Left kidney (tissue), 8 donors: ENCODE measurements at places on chromosomes 12 and 14.

GRCh38 chr14:103031956-103032355 is 25.4 kb downstream of the CDC42BPB start:
- no peak for DNase-seq

GRCh38 chr12:33432992-33433391 is 6.6 kb downstream of the SYT10 start:
- DNase-seq = no peak

GRCh38 chr14:95273001-95273978 is 46.4 kb downstream of the CLMN start:
- DNase-seq = no peak

- DNase-seq = no peak
These were observed 23.5 kb downstream of the RPS6KA5 start for GRCh38 chr14:91036741-91037469.

GRCh38 chr14:39628087-39628486 is 195.9 kb upstream of the FBXO33 start:
- no peak for DNase-seq

DNA sequence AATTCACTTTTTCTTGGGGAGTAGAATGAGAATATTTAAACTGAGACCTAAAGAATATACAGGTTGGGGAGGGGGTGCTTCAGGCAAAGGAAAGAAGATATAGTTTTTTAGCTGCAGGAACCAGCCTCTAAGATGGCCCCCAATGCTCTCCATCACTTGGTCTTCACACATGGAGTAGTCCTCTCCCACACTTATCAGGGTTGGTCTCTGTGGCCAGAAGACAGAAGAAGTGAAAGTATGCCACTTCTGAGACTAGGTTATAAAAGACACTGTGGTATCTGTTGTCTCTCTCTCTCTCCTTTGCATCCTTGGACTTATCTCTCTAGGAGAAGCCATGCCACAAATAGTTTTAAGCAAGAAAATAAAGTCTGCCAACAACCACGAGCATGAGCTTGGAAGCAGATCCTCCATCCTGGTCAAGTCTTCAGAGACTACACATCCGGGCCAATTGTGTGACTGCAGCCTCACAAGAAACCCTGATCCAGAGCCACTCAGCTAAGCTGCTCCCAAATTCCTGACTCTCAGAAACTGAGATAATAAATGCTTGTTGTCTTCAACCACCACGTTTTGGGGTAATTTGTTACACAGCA is 18.0 kb downstream of the PUS7L start:
- no peak for DNase-seq

DNA sequence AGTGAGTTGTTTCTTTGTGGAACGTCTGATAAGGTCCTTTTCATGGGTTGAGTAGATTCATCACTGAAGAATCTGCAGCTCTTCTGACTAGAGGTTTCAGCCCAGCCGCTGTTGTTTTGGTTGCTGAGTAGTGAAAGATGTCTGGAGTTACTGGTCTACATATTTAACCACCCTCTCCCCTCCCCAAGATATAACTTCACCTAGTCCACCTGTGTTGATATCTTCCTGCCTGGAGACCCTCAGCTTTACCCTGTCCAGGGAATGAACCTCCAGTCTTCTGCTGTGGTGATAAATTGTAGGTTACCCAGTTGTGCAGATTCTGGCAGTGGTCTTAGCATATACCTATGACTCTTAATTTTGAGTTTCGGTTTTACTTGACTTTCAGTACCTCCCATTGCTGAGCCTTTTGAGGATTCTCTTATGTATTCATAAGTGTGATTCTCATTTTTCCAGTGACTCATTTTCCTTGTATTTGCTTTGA is 62.9 kb downstream of the CCDC91 start:
- no peak for DNase-seq

DNA sequence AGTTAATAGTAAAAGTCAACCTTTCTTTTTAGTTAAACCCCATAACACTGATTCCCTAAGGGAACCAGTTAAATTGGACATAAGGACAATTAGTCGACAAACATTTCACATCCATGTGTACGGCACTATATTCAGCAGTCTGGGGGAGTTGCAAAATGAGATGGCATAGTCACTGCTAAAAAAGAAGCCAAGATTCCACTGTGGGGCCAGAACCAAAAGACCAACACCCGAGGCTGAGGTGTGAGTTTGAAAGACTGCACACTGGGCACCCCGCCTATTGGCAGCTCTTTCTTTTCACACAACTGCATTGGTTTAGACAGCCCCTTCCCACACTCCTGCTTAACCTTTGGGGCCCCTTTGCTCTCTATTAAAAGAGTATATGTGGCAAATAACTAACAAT is 16.7 kb downstream of the SETD3 start:
- no peak for DNase-seq

- no peak for DNase-seq
These were observed 68.5 kb downstream of the RASSF3 start for GRCh38 chr12:64678835-64679234.

DNA sequence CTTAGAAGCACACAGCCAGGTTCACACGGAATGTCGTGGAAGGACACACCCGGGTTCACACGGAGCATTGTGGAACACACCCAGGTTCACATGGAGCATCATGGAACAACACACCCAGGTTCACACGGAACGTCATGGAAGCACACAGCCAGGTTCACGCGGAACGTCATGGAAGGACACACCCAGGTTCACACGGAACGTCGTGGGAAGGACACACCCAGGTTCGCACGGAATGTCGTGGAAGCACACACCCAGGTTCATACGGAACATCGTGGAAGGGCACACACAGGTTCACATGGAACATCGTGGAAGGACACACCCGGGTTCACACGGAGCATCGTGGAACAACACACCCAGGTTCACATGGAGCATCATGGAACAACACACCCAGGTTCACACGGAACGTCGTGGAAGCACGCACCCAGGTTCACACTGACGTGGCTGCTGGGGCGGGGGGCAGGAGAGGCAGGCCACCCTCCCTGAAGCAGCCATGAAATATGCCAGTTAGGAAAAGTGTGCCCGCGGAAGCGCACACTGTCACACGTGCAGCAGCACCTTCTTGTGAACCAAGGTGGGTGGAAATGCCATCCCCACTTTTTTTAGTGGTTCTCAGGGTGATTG is 86.4 kb downstream of the EP400 start:
- no peak for DNase-seq

DNA sequence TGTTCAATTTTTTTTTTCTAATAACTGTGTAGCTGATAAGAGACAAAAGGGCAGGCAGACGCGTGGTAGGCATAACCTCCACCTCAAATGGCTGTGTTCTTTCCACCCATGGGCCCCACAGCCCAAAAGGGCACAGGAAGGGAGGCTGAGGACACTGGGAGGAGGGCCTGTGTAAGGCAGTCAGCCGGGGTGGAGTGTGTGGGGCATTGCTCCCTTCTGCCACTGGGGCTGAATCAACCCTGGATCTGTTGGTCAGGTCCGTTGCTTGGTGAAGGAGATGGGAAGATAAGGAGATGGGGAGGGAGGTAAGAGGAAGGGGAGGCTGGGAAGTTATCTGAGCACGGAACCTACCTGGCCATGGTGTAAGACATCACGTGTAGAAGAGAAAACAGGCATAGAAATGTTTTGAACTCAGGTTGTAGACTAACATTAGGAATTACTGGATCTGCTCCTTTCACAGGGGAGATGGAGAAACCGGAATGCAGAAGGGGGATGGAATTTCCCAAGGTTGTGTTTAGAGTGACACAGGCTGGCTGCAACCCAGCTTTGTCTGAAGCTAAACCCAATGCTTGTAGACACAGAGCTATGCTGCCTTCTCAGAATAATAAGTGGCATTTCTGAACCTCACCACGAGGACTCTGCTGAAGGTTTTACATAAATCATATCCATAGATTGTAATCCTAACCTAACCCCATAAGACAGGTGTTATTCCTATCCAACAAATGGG is 138.5 kb upstream of the NOS1 start:
- no peak for DNase-seq
